ENCODE measurements at places on chromosomes 7 and 10.

- no peak for DNase-seq
These were observed 54.9 kb downstream of the AKAP9 start for GRCh38 chr7:91995391-91996105.

DNA sequence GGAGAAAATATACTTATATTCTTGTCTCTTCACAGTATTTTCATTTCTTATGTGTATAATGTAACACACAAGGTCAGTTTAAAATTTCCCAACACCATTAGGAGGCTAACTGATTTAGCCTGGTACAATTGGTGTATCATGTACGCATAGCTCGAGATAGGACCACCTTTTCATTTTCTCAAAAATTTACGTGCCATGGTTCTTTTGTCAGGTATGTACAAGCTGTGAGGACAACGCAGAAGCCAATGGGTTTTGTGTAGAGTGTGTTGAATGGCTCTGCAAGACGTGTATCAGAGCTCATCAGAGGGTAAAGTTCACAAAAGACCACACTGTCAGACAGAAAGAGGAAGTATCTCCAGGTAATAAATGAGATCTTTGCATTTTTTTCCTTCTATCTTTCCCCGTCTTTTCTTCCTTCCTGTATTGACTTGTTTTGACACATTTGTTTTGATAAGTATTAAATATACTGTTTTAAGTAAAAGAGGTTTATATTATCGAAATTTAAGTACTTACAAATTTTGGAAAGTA, 55.0 kb downstream of the TRIM24 start:
- DNase-seq, result no peak

DNA sequence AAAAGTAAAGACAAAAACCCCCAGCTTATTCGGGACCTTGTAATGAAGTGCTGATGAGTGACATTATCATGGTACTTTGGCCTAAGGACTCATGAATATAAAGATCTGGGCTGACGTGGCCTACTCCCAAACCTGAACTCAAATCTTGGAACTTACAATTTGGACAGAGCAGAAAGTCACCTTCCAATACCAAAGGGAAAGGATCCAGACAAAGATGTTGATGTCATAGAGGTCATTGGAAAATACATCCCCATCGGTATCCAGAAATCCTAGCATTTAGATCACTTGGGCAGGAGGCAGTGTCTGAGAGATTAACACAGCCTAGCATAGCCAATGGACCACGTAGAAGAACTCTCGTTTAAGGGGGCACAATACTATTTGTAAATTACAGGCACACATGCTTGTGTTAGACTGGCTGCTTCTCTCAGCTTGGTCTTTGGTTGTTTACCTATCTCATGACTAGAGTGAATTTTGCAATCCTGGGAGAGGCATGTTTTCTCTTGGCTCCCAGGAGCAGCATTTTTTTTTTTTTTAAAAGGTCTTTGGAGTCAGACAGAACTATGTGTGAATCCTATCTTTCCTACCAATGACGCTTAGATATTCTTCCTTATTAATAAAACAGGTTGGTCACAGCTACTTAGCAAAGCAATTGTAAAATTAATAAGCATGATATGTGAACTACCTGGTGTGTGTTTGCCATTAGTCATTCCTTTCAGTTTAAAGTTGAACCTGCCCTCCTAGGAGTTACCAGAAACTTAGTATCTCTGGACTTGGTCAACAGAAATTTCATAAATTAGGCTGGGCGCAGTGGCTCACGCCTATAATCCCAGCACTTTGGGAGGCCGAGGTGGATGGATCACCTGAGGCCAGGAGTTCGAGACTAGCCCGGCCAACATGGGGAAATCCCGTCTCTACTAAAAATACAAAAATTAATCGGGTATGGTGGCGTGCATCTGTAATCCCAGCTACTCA, 27.8 kb upstream of the MRPS33 start:
- no peak for DNase-seq

DNA sequence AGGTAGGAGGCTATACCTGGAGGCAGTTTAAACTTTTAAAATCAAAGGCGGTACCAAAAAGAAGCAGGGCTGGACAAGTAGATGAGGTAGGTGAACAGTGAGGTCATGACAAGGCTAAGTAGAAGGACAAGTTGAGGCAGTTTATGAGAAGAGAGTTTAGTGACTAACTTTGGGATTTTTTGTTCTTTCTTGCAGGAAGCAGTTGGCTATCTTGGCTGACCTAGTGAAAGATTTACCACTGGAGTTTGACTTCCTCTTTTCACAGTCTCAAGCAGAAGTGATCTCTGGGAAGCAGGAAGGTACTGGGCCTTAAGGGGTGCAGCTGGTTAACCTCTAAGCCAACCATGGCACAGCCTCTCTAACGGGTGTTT, 26.3 kb downstream of the ENTPD7 start:
- DNase-seq, result no peak

DNA sequence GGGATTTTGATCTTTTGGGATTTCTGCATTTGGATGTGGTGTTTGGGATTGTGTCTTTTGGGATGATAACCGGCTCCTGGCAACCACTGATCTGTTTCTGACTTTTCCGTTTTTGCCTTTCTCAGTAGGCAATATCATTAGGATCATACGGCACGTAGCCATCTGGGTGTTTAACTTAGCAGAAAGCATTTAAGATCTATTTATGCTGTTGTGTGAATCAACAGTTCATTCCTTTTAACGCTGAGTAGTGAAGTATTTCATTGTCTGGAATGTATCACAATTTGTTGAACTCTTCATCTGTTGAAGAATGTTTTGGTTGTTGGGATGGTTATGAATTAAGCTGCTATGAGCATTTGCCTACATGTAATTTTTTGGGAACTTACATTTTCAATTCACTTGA, 459.6 kb downstream of the SDK1 start:
- no peak for DNase-seq

DNA sequence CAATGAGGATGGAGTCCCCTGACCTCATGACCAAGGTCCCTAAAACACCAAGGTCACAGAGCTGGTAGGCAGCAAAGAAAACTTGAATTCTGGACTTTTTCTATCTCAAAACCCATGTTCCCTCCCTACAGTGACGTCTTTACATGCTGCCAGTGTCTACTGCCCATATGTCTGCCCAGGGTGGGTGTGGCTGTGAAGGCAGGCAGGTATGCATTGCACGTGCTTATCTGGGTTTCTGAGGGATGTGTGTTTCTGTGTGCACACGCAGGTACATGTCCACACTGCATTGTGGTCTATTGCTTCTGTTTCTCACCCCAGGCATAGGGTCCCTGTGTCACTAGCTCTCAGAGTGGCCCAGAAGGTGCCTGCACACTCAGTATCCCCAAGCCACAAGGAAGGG, 13.5 kb downstream of the ATP6V1F start:
- DNase-seq, result no peak

GRCh38 chr10:26962835-26963234, 102.1 kb upstream of the ABI1 start:
- no peak for DNase-seq

GRCh38 chr7:27515933-27516332, 146.8 kb downstream of the HIBADH start:
- DNase-seq, result no peak

- DNase-seq, result no peak
These were observed 32.7 kb downstream of the ABCB5 start for GRCh38 chr7:20647908-20648776.

GRCh38 chr7:45569290-45569685, 4.9 kb upstream of the ADCY1 start:
- no peak for DNase-seq

- DNase-seq, result no peak
These were observed 43.3 kb upstream of the MTURN start for GRCh38 chr7:30091491-30091912.
